Stromal cell of bone marrow (primary cell): ENCODE measurements at places on chromosomes 12 and 14.

DNA sequence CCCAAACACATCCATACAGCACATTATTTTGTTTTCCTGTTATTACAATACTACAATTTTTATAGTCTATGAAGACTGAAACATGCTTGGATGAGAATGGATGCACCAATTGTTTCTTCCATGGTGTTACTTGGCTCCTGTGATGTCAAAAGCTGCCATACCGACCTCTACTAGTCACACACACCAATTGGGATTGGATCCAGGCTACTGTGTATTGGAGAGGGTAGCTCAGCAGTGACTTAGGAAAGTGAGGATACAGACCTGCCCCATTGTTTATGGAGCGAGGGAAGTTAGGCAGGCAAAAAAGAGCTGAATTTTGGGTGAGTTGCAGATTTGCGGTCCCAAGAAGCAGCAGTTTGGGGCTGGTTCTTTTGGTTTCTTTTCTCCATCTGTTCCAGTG lies 30.8 kb upstream of the AKAP6 start:
- DNase-seq = no peak

- peak; percentile 54 for DNase-seq
Measured at GRCh38 chr12:90816353-90817089, 138.5 kb downstream of the CCER1 start.

DNA sequence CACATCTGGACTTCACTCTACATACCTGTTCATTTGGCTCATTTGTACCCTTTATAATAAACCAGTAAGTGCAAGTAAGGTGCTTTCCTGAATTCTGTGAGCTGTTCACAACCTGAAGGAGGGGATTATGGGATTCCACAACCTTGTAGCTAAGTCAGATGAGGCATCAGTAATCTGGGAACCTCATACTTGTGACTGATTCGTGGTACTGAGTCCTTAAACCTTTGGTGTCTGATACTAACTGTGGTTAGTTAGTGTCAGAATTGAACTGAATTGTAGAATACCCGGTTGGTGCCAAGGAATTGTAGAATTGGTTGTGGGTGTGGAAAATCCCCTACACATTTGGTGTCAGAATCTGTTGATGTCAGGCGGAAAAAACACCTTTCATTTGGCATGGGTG lies 83.4 kb downstream of the TMX1 start:
- no peak for DNase-seq

DNA sequence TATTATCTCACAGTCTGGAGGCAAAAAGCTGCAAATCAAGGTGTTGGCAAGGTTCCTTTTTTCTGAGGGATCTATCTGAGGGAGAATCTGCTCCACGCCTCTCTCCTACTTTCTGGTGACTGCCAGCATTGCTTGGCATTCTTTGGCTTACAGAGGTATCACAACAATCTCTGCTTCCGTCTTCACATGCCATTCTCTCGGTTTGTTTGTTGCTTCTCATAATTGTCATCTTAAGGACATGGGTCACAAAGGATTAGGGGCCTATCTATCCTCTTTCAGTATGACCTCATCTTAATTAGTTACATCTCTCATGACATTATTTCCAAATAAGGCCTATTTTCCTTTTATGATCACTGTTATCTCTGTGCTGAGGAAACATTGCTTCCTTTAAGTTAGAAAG lies 345.0 kb downstream of the FOXG1 start:
- DNase-seq = no peak

DNA sequence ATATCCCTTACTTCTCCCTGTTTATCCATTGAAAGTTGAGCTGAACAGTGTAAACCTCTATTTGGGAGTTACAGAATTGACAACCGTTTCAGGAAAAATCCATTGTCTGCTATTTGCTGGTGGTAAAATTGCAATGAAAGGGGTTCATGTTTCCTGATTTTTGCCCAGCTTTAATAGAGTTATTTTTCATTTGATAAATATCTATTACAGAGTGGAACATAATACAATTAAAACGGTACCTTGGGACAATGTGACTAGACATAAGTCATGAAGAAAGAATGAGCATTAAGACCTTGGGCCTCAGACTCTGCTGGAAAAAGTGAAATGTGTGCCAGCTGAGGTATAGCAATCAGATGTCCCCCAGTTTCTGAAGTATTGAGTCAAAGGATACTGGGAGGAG lies 13.1 kb downstream of the PTPRR start:
- DNase-seq = no peak

DNA sequence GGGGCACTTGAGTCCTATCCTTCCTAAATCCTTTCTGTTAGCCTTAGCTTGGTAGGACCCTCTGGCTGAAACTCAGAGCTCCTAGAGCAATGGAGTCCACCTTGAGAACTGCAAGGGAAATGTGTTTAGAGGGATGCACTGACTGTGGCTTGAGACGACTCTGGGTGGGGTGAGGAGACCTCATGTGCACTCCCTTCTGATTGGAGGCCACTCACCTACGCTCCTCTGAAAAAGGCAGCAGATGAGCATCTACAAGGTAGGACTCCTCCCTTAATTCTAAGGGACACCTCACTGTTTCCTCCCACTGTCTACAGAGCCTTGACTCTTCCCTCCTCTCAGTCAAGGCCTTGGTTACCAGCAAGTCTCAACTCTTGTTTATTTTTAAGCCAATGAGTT lies 1.0 kb downstream of the MAP3K12 start:
- no peak for DNase-seq

- no peak for DNase-seq
Measured at GRCh38 chr14:35944847-35945246, 118.7 kb downstream of the BRMS1L start.

GRCh38 chr12:66288121-66288520 lies 14.2 kb upstream of the HELB start:
- DNase-seq = no peak
